ENCODE measurements at places on chromosomes 2 and 18.
A peak's percentile ranks its signal among the peaks of the same experiment; 100 is the strongest.

DNA sequence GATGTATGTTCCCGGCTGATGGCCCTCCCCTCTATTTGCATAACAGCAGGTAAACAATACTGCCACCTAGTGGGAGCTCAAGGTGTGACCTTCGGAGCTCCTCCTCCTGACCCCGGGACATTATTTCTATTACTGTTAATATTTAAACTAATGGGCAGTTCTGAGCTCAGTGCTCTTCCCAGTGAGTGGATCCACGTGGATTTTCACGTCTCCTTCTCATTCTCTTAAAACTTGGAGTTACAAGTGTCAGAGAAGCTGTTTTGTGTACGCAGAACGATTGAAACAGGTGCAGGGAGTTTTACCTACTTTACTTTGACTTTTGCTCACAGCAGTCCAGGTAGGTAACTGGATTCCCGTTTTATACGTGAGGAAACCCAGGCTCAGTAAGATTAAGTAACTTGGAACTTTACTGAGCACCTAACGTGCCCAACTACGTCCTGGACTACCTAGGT, 127.3 kb downstream of the PRKCE start:
- peak; percentile 85 for ATAC-seq

DNA sequence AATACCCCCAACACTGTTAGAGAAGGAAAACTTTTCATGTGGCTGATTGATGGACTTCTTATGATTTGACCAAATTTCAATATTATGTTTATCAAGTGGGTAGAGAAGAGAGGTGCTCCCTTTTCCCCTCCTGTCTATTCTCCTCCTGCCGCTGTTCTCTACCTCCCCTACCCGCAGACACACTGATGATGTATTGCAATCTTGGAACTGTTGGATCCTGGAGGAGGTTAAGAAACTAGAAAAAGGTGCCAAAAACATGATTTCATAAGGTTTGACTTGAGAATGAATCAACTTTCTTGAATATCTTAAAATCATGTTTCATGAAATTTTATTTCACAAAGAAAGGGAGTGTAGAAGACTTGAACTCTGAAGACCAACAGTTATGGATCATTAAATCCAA, 125.8 kb downstream of the MEIS1 start:
- ATAC-seq, result no peak

DNA sequence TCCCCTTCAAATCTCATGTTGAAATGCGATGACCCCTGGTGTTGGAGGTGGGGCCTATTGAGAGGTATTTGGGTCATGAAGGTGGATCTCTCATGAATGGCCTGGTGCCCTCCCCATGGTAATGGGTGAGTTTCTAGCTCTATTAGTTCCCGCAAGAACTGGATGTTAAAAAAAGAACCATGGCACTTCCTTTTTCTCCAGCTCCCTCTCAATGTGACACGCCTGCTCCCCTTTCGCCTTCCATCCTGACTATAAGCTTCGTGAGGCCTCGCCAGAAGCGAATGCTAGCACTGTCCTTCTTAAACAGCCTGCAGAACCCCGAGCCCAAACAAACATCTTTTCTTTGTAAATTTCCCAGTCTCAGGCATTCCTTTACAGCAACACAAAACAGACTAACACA, 303.2 kb upstream of the REV1 start:
- ATAC-seq, result no peak

GRCh38 chr2:172877826-172878225, 142.2 kb downstream of the RAPGEF4 start:
- no peak for ATAC-seq

GRCh38 chr2:85830645-85831044, 58.1 kb downstream of the ST3GAL5 start:
- ATAC-seq, result peak; percentile 41

- no peak for ATAC-seq
Measured at GRCh38 chr2:179252423-179252822, 12.2 kb downstream of the SESTD1 start.

DNA sequence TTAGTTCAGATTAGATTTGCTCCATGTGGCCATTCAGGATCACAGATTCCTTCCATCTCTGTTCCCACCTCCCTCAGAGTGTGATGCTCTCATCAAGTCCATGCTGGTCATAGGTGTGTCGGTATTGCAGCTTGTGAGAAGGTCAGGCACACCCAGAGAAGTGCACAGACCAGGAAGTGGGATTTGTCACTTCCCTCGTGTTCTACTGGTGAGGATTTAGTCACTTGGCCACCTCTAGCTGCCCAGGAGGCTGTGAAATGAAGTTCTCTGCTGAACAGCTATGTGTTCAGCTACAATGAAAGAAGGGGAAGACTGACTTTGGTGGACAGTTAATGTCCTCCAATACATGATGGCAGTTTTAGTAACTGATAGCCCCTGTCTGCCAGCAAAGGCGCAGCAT, 3.5 kb upstream of the LANCL1 start:
- ATAC-seq, result peak; percentile 79

- peak; percentile 54 for ATAC-seq
Measured at GRCh38 chr18:48159816-48160215, 229.4 kb upstream of the SMAD2 start.

DNA sequence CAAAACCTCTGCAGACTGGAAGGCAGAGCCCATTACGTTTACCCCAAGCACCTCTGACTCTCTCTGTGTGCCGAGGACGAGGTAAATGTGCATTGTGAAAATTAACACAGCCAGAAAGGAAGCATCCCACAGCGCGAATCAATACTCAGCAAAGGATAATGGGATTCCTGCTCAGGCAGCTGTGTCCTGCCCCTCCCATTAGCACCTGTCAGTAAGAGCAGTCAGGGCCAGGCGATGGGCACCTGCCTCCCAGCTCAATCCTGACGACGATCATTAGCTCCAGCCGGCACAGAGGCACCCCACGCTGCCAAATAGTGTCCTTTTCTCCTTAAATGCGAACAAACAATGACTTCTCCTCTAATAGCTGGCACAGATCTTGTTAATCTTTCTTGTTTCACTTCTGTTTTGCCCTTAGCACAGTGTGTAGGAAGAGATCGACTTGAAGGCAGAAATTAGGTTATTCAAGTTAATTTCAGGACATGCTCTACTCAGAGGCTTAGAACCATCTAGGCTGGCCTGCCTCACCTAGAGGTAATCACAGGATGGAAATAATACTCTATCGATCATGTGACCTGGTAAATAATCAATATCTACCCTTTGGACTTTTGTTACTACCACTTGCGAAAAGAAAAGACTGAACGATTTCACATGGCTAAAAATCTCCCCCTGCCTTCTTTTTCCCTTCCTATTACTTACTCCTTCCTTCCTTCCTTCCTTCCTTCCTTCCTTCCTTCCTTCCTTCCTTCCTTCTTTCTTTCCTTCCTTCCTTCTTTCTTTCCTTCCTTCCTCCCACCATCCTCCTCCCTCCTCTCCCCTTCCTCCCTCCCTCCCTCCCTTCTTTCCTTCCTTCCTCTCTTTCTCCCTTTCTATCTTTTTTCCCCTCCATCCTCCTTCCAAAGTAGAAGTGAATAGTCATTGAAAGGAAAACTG, 487.9 kb upstream of the ID2 start:
- no peak for ATAC-seq

DNA sequence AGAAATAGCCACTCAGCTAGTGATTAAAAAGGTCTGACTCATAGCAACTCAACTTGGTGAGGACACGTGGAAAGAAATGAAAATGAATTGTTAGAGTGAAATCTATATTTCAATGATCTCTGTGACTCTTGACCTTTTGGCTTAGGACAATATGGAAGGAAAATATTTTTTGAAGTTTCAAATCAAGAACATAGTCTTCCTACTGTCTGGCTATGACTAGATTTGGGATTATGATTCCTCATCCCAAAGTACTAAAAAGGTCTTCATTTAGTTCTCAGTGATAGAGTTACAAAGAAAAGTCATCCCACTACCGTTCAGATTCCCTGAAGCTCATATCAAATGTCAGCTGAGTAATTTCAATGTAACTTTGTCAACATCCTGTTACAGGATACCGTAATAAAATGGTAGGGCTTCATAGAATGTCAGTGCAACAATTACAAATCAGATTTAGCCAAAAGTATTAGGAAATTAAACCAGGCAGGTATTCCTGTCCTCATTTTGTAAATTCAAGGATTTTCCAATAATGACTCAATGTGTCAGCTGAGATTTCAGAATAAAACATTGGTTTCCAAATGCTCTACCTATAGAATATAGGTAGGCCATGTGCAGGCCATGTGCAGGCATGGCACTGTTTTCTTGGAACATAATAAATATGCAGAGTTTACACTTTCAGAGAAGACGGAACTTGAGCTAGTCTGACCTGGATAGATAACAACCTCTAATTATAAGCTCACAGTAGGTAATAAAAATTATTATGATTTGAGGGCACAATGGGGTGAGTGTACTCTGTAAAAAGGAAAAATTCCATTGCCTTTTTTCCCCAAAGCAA, 36.0 kb downstream of the ANKRD29 start:
- ATAC-seq, result no peak

- no peak for ATAC-seq
Measured at GRCh38 chr2:158718851-158719250, 76.3 kb upstream of the DAPL1 start.

GRCh38 chr2:129263939-129264338, 715.5 kb upstream of the RAB6C start:
- no peak for ATAC-seq

DNA sequence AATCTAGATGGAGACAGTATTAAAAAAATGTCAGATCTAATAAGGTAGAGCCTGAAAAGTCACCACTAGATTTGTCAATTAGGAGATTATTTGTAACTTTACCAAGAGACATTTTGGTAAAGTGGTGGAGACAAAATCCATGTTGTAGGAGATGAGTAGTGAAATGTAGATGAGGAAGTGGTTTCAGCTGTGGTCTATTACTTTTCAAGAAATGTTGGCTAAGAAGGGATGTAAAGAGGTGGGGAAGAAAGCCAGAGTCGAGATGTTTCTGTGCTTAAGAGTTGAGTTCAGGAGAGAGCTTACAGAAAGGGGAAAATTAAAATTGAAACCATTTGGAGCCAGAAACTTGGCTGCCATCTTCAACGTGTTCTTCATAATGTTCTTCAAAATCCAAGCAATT, 22.2 kb downstream of the ACVR2A start:
- no peak for ATAC-seq

DNA sequence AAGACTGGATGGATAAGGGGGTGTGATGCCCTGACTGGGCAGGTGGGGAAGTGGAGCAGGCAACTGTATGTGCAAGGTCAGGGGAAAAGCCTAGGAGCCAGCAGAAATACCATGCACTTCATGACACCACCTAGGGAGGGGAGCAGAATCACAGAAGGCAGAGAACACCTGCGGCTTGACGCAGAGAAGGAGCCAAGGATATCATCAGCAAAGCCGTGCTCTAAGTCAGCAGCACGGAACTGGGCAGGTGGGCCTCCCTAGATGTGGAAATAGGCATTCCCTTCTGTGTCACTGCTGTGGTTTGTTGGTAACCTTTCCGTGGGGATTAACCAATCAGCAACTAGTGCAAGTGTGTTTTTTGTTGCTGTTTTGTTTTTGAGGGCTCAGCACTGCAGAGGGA, 41.3 kb downstream of the HDLBP start:
- ATAC-seq, result no peak

- no peak for ATAC-seq
Measured at GRCh38 chr2:215504547-215504946, 68.7 kb upstream of the FN1 start.

DNA sequence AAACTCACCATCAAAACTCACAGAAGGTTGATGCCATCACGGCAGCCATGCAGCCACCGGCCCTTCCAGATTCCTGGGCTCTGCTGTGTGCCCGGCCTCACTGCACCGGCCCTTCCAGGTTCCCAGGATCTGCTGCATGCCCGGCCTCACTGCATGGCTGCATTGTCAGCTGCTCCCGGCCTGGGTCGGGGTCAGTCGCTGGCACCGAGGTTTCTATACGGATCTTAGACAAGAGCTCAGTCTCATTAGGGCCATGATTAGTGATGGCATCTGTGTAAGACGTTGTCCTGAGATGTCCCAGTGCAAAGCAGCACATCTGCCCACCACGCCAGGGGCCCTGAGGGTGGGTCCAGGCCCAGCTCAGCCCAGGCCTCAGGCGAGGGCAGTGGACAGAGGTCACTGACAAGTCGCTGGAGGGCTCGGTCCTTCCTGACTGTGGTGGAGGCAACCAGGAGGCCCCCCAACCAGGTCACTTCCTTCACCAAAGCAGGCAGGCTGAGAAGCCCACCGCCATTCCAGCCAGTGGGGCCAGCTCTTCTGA, 29.4 kb downstream of the TMEM18 start:
- ATAC-seq, result no peak

DNA sequence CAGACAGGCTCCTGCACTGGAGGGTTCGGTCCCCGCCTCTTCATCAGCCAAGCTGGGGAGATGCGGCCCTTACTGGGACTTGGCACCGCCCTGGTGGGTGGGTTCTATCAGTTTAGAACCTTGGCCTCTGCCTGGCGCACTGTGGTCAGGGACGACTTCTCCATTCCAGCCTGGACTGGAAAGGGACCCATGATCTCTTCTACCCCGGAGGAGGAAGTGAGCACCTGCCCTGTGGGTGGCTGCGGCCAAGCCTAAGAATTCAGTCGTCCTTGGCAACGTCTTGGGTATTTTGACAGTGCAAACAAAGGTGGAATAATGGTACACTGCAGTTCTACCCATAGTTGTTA, 106.9 kb upstream of the CD302 start:
- ATAC-seq, result peak; percentile 59

DNA sequence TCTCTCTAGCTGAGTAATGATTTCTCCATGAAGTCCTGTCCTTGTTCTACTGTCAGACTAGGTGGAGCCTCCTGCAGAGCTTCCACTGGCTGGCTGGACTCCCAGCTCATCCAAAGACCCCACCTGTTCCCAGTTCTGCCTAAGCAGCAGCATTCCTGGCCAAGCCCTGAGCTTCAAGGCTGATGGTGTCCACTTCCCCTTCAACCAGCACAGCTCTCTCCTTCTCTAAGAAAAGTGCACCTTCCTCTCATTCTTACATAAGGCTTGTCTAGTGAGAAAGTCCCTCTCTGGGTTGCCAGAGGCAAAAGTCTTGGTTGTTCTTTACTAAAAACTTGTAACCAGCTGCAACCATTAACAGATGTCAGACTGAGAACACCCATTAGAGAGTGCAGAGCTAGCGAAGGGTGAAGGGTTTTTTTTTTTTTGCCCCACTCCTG, 58.9 kb downstream of the CXCR4 start:
- ATAC-seq, result no peak

DNA sequence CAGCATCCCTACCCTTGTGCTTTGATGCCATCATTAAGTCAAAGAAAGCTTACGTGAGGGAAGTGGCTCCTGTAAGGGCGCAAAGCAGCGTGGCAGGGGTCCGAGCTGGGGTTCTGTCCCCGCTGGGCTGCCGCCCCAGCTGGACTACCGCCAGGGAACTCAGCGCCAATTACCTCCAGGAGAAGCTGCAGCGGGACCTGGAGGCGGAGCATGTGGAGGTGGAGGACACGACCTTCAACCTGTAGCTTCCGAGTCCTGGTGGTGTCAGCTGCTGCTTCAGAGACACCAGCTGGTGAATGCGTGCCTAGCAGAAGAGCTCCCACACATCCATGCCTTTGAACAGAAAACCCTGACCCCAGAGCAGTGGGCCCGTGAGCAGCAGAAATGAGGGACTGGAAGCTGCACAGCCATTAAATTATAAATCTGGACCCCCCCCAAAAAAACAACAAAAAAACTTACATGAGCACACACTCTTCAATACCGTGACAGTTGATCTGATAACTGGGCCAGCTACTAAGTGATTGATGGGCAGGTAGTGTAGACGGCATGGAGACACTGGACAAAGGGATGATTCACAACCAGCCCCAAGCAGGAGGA, 20.1 kb upstream of the YES1 start:
- peak; percentile 66 for ATAC-seq

- no peak for ATAC-seq
Measured at GRCh38 chr2:74544634-74545033, 9.1 kb downstream of the LOXL3 start.

GRCh38 chr2:133607679-133608078, 39.4 kb upstream of the NCKAP5 start:
- ATAC-seq, result no peak

- ATAC-seq, result no peak
Measured at GRCh38 chr18:24272229-24272525, 125.4 kb downstream of the OSBPL1A start.
